ENCODE measurements at places on chromosomes 4 and X.

- DNase-seq = no peak
Observed at GRCh38 chrX:152992115-152992514, 1.8 kb downstream of the PNMA5 start.

DNA sequence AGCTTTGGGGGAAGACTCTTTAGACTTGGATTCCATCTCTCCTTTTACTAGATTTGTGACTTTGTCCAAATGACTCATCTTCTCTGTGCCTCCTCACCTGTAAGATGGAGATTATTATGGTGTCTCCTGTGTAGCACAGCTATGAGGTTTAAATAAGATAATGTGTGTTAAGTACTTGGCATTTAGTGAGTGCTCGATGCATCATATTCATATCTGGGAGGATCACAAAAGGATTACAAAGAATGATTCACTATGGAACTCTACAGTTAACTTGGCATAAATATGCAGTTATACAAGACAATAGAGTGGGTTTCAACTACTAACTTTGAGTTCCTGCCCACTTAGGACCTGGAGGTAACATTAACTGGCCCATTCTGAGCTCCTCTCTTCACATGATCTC lies 2.3 kb downstream of the GBA3 start:
- no peak for DNase-seq

- DNase-seq = no peak
Observed at GRCh38 chrX:107135049-107135964, 16.7 kb upstream of the RBM41 start.

DNA sequence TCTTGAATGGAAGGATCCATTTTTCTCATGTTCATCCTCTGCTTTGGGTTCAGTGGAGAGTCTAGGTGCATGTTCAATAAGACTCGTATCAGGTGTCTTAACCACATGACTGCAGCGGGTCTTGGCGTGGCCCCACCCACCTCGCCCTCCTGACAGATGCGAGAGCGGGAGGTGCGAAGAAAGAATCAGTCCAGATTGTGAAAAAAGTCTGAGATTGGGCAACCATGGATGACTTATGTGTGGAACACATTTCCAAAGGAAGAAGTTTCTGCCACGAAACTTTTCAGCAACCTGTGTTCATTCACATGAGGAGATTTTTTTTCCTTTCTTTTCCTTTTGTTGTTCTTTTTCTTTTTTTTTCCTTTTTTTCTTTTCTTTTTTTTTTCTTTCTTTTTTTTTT lies 66.8 kb downstream of the NSD2 start:
- no peak for DNase-seq

DNA sequence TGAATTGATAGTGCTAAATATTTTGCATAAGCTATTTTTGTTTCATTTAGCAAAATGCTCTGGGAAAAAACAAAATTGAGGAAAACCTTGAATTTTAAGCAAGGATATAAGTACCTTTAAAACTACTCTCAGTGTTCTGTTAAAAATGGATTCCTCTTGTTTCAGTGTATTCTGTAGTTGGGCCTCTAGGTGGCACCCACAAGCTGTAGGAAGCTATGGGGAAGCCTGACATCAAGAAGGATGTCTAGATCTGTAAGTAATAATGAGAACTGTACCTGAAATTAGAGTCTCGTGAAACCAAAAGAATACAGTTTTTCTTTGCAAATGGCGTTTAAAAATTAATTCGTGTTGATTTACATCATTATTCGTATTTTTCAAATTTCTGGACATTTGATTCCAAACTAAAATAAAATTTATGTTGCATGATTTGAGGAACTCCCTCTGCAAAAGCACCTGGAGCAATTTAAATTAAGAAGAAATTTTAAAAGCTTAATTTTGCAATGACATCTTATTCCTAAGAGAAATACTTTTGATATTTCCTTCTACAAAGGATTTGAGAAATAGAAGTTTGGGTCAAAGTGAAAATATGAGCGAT lies 51.2 kb downstream of the TMPRSS11E start:
- DNase-seq = no peak

Data from activated CD8-positive, alpha-beta memory T cell treated with anti-CD3 and anti-CD28 coated beads for 48 hours (primary cell).